ENCODE measurements at places on chromosomes 4 and X.

GRCh38 chr4:65893271-65893670 is 223.0 kb upstream of the EPHA5 start:
- H3K27ac ChIP-seq, result no peak overlapping the region
- no peaks in the 10 kb centered on the region for H3K36me3 ChIP-seq
- no peak for DNase-seq
- H3K27me3 ChIP-seq, result no peaks in the 10 kb centered on the region
- H3K4me1 ChIP-seq, result no peaks in the 10 kb centered on the region

DNA sequence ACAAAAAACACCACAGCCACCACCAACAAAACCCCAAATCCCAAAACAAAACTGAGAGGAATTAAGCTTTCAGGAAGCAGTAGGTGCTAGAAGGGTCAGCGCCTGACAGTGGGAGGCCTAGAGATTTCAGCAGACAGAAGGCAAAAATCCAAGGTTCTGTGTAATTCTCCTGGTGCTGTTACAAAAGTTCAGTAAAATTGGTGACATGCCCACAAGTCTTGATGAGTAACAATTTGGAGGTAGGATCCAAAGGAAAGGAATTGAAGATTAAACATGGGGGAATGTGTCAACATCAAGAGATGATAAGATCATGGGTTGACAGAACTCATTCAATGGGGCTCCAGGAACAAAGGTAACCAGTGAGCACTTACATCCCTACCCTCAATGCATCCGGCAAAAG is 653.8 kb upstream of the CPEB2 start:
- H3K4me3 ChIP-seq, result no peak overlapping the region
- H3K36me3 ChIP-seq, result no peaks in the 10 kb centered on the region
- H3K4me1 ChIP-seq, result no peaks in the 10 kb centered on the region
- no peaks in the 10 kb centered on the region for H3K27me3 ChIP-seq

DNA sequence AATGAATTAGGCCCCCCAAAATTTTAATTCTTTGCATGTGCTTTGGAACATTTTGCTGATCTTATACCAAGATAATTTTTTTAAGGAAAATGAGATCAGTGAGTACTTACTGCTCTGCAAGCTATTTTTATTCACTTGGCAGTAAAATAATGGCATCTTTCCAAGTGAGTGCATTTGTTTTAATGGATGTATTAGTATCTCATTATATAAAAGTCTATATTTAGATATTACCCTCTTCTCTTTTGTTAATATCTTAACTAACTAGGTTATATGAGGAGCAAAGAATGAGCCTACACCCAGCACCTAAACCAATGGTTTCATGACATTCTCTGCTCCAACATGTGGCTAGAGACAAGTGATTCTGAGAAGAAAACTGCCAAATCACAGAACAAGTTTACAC is 21.1 kb upstream of the ARAF start:
- H3K4me3 ChIP-seq, result no peak overlapping the region
- no peak overlapping the region for H3K27ac ChIP-seq
- H3K27me3 ChIP-seq, result no peaks in the 10 kb centered on the region
- H3K36me3 ChIP-seq, result no peaks in the 10 kb centered on the region
- DNase-seq, result no peak

DNA sequence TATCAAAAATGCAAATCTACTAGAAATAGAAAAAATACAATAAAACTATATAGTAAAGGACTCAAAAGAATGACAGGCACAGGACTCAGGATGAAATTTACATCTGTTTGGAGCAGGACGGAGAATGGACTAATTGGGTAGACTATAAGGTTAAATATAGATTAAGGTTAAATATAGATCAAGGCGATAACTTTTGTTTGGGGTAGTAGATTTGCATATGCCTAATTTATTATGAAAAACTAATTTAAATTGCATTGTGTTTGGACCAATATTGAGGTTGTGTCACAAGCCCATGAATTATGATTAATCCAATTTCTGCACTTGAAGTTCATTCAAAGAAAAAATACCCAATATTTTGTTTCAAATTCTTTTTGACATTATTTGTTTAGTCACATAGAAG is 31.0 kb downstream of the MTHFD2L start:
- H3K27me3 ChIP-seq, result no peaks in the 10 kb centered on the region
- no peaks in the 10 kb centered on the region for H3K4me1 ChIP-seq
- no peak overlapping the region for H3K4me3 ChIP-seq

- no peak overlapping the region for H3K4me3 ChIP-seq
- H3K36me3 ChIP-seq, result peaks cover 55% of the 10 kb centered on the region
- DNase-seq, result no peak
- H3K4me1 ChIP-seq, result no peaks in the 10 kb centered on the region
These were observed 9.6 kb downstream of the GRSF1 start for GRCh38 chr4:70830054-70830453.

All from esophagus squamous epithelium (tissue), 5 donors.